ENCODE measurements at places on chromosomes 3 and 15.

- no peak for DNase-seq
Measured at GRCh38 chr3:15097891-15098290, 1.1 kb downstream of the RBSN start.

GRCh38 chr3:142218703-142219102 is 6.7 kb downstream of the GK5 start:
- no peak for DNase-seq

- peak; percentile 17 for DNase-seq
Measured at GRCh38 chr15:29312387-29312786, 42.8 kb upstream of the NSMCE3 start.

GRCh38 chr3:54985856-54986255 is 58.0 kb upstream of the LRTM1 start:
- DNase-seq = no peak
